AG08395 (cell line): ENCODE measurements at places on chromosomes 16 and 17.

GRCh38 chr16:69888005-69888590, 63.0 kb upstream of the CLEC18A start:
- DNase-seq = no peak

GRCh38 chr16:49526860-49527365, 153.3 kb downstream of the C16orf78 start:
- DNase-seq = no peak

DNA sequence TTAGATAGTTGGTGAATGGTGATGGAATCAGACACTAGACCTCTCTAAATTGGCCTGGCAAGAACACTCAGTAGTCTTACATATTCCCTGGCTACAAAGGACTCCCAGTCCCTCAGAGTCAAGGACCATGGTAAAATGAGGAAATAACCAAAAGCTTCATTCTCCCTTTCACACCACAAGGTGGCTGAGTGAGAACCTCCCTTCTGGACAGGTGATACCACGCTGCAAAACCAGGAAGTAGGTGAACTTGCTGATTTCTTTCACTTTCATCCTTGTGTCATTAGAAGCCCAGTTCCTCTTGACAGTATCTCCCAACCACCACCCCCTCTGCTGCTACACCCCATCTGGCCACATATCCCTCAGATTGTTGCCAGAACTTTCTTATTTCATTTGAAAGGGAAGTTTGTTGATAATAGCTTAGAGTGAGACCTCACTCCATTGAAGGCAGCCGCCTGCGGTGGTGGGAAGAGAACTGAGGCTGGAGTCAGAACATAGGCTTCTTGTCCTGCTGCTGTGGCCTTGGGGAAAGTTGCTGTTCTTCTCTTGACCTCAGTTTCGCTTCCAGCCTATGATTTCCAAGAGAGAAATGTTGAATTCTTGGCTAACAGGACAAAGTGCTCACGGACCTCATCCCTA, 290.6 kb upstream of the CCL2 start:
- no peak for DNase-seq

DNA sequence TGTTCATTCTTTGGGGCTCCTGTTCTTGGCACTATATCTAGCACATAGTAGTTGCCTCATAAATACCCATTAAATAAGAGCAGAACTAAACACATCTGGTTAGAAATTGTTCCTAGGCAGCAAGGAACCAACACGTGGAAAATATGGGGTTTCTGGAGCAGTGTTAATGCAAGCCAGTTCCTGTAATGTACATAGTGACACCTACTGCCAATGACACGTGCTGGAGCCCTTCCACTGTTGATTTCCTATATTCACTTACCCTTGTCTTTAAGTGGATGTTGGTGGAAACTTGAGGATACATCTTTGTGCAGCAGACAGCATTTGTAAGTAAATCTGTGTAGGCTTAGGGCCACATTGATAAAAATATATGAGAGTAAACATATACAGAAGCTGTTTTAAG, 1.6 kb upstream of the IRF8 start:
- DNase-seq = no peak

- DNase-seq = no peak
Measured at GRCh38 chr17:10777131-10777807, 26.6 kb downstream of the TMEM238L start.

GRCh38 chr16:70696355-70696754, 10.5 kb upstream of the MTSS2 start:
- DNase-seq = no peak

GRCh38 chr17:7922845-7923628, 6.6 kb downstream of the KCNAB3 start:
- DNase-seq = peak; percentile 83

DNA sequence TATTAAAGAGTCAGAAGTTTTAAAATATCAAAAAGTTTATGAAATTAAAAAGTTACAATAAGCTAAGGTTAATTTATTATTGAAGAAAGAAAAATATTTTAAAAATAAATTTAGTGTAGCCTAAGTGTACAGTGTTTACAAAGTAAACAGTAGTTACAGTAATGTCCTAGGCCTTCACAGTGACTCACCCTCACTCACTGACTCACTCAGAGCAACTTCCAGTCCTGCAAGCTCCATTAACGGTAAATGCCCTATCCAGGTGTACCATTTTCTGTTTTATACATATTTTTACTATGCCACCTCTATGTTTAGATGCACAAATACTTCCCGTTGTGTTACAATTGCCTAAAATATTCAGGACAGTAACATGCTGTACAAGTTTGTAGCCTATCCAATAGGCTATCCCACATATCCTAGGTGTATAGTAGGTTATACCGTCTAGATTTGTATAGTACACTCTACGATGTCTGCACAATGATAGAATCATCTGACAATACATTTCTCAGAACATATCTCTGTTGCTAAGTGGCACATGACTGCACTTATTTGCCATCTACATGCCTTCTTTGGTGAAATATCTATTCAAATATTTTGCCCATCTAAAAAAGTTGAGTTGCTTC, 67.2 kb upstream of the WSB1 start:
- DNase-seq = no peak

GRCh38 chr16:69566240-69566980, 644 bp downstream of the NFAT5 start:
- peak; percentile 74 for DNase-seq

DNA sequence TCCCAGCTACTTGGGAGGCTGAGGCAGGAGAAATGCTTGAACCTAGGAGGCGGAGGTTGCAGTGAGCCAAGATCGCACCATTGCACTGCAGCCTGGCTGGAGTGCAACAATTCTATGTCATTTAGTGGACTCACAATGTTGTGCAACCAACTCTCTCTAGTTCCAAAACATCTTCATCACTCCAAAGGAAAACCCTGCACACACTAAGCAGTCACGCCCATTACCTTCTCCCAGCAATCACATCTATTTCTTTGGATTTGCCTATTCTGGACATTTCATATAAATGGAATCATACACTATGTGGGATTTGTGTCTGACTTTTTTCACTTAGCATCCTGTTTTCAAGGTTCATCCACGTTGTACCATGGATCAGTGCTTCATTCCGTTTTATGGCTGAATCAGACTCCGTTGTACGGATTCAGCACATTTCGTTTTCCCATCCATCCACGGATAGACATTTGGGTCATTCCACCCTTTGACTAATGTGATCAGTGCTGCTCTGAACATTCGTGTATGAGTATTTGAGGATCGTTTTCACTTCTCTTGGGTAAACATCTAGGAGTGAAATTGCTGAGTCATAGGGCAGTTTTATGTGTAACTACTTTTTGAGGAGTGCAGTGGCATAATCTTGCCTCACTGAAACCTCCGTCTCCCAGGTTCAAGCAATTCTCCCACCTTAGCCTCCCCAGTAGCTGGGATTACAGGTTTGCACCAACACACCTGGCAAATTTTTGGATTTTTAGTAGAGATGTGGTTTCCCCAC, 45.4 kb upstream of the EMP2 start:
- no peak for DNase-seq

GRCh38 chr17:81558115-81558468, 5.9 kb upstream of the FAAP100 start:
- DNase-seq = no peak

DNA sequence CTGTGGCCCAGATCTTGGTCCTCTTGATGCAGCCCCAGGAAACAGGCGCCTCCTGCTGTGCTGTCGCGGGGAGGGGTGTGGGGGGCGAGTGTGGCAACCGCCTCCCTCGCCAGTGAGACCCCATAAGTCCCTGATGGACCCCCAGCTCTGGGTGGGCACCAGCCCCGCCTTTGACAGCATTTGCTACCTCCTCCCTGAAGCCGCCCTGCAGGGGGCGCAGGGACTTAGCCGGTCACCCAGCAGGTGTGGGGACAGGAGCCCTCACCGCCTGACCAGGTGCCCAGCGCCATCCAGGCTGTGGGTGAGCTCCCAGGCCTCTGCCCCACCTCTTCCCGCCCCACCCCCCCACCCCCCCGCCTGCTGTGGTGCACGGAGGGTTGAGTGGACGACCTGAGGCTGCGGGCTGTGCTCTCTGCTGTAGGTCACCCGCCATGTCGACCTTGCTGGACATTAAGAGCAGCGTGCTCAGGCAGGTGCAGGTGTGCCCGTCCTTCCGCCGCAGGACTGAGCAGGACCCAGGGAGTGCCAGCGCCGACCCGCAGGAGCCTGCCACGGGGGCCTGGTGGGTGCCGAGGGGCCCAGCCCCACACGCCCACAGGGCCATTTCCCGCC, 4.8 kb downstream of the BAIAP3 start:
- DNase-seq = no peak

- peak; percentile 91 for DNase-seq
Measured at GRCh38 chr17:75876938-75877751, 1.2 kb downstream of the TRIM47 start.

DNA sequence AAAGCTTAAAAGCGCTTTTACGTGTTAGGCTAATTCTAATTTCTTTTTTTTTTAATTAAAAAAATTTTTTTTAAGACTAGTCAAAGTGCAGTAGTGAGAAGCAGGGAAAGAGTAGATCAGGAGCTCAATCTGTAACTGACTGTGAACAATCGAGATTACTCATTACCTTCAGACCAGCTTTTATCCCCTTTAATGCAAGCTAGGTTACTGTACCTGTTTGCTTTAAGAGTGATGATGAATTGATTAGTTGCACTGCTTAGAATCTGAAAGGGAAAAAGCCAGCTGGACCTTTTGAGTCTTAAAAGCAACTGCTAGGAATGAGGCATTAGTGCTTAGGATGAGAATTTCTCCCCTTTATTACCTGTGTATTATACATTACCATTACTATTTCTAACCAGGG, 19.0 kb downstream of the PSMD11 start:
- no peak for DNase-seq

DNA sequence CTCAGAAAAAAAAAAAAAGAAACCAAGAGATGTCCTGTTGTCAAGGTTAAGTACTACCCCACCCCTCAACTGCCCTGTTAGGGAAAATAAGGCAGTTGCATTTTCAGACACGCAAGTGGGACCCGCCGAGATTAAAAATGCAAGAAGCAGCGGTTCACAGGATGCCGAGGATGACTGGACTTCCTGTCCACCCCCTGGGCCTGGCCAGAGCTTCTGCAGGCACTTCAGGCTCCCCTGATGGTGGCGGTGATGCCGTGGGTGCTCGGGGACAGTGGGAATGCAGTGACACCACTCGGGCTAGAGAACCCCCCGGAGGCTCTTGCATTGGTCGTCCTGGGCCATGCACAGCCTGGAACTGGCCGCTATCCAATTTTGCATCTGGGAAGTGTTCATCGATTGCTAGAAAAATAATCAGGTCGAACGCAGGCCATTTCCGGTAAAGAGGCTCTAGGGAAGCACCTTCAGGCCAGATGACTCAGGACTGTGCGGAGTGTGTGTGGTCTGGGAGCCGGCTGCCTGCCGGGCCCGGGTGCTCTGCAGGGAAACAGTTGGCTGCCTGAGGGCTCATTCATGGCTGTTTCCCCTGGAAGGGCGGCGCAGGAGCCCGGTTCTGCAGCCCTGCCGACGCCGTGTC, 13.4 kb upstream of the CRISPLD2 start:
- DNase-seq = peak; percentile 94

GRCh38 chr17:896953-897661, 82.5 kb downstream of the NXN start:
- DNase-seq = no peak
